ENCODE measurements at places on chromosomes 1 and 21.

GRCh38 chr1:205991237-205991636 is 12.0 kb downstream of the RAB7B start:
- no peak for DNase-seq

GRCh38 chr1:223417444-223417843 is 24.2 kb downstream of the CCDC185 start:
- no peak for DNase-seq

DNA sequence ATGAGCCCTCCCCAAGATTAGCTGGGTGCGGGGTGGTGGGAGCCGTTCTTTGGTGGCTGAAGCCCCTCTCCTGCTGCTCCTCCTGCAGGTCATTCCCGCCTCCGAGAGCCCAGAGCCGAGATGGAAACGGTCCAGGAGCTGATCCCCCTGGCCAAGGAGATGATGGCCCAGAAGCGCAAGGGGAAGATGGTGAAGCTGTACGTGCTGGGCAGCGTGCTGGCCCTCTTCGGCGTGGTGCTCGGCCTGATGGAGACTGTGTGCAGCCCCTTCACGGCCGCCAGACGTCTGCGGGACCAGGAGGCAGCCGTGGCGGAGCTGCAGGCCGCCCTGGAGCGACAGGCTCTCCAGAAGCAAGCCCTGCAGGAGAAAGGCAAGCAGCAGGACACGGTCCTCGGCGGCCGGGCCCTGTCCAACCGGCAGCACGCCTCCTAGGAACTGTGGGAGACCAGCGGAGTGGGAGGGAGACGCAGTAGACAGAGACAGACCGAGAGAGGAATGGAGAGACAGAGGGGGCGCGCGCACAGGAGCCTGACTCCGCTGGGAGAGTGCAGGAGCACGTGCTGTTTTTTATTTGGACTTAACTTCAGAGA is 448 bp downstream of the G0S2 start:
- DNase-seq: no peak

DNA sequence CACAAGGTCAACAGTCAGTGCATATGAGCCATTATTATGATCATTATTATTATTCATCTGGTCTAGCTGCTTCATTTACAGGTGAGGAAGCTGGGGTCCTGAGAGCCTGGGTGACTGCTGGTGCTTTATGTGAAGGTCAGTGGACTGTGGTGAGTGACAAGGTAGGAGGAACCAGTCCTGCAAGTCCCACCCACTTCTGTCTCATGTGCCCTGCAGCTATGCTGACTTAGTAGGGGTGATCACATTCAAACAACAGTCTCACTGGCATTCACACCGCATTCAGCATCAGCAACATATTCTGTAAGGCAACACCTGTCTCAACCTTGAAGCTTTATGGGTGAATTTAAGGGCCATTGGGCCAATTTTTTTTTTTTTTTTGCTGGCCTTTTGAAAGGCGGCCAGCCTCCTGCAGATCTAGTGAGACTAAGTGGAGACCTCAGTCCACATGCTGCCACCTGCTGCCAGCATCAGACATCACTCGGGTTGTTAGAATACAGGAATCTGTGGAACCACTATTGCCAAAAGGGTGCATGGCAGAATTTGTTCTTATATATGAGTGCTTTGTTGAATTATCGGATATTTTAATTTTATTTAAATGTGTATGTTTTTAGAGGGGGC is 59.9 kb upstream of the CACNA1E start:
- DNase-seq: peak; percentile 6

DNA sequence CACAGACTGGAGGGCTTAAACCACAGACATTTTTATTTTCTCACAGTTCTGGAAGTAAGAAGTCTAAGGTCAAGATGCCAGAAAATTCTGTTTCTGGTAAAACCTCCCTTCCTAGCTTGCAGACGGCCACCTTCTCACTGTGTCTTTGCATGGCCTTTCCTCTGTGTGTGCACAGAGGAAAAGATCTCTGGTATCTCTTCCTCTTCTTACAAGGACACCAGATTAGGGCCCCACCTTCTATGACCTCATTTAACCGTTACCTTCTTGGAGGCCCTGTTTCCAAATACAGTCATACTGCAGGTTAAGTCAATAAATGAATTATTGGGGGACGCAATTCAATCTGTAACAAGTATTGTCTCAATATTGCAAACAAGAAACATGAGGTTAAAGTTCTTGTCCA is 63.0 kb upstream of the PRDX6 start:
- DNase-seq: no peak

GRCh38 chr21:22319435-22319834 is 1321.2 kb downstream of the NCAM2 start:
- no peak for DNase-seq

DNA sequence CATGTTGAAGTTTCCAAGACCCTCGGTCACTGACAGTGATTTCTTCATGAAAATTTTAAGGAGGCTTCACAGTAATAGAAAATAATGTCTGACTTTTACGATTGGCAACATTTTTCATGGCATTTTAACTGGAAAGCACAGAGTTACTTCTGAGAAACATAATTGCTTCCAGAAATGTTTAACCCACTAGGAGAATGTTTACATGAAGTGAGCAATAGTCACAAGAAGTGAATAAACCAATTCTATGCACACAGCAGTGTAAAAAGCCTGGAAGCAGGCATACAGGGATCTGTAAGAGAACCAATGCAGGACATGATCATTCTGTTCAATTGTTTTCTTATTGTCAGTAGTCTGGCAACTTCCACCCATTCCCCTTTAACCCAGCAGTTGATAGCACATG is 316.2 kb upstream of the CXADR start:
- no peak for DNase-seq

GRCh38 chr1:232459087-232459486 is 170.8 kb downstream of the SIPA1L2 start:
- DNase-seq: no peak

GRCh38 chr1:211559222-211560010 is 19.5 kb downstream of the SLC30A1 start:
- no peak for DNase-seq

DNA sequence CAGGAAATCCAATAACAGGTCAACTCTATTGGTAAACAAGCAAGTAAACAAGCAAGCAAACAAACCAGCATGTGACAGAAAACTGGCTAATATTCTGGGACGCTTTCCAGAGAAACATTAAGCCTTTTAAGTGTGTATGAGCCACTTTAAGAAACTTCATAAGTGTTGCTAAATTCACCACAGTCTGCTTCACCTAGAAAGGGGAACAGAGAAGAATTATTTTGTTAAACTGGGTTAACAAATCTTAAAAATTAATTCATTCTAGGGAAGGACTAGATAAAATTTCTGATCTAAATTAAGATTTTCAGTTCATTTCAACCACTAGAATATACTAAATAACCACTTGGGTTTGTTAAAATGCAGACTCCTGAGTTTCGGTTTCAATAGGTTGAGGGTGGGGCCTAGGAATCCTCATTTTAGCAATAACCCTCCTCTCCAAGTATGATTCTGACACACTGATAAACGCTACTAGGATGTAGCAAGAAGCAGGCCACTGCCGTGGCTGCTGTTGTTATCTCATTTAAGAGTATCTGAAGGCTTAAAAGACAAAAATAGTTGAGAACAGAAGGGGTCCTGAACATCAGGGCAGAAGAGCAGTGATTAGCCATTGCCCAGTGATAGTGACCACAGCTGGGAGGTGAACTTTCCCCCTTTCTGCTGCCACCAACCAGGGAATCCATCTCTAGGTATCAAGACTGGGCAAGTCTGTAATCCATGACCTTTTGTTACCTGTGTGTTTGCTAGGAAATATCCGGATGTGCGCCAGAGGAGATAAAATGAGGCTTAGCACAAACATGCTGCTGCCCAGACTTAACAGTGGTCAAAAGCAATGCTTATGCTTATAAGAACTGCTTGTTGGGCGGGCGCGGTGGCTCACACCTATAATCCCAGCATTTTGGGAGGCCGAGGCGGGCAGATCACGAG is 11.2 kb downstream of the CREG1 start:
- no peak for DNase-seq

DNA sequence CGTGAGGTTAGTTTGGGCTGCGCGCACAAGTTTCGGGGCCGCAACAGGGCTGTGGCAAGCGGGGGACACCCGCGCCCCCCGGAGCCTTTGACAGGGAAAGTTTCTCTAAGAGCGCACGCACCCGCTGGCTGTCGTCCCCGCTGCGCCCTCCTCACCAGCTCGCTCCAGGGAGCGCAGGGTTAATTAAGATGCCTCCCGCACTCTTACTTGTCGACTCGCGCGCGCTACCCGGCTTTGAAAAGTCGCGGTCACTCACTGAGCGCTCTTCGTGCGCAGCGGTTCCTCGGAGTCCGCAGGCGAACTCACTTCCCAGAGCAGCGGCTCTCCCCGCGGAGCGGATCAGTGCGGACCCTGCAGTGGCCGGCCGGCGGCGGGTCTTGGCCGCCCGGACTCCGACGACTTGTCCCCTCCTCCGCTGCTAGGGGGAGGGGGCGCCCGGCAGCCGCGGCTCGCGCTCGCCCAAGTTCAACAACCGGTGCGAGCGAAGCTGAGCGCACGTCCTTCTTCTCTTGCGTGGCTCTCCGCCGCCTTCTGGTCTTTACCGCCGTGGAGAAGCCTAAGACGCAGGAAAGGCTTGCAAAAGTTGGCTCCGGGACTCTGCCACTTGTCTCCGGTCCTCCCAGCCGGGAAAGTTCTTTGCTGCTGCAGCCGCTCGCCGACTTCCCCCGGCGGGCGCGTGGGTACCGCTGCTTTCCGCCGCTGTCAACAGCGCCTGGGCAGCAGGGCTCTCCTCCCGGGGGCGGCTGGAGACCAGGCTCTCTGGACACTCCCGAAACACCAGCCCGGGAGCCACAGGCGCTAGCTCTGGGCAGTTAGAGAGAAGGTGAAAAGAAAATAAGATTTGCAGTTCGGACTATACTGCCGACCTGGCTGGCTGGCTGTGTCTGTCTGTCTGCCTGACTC is 506 bp downstream of the JUN start:
- DNase-seq: no peak

DNA sequence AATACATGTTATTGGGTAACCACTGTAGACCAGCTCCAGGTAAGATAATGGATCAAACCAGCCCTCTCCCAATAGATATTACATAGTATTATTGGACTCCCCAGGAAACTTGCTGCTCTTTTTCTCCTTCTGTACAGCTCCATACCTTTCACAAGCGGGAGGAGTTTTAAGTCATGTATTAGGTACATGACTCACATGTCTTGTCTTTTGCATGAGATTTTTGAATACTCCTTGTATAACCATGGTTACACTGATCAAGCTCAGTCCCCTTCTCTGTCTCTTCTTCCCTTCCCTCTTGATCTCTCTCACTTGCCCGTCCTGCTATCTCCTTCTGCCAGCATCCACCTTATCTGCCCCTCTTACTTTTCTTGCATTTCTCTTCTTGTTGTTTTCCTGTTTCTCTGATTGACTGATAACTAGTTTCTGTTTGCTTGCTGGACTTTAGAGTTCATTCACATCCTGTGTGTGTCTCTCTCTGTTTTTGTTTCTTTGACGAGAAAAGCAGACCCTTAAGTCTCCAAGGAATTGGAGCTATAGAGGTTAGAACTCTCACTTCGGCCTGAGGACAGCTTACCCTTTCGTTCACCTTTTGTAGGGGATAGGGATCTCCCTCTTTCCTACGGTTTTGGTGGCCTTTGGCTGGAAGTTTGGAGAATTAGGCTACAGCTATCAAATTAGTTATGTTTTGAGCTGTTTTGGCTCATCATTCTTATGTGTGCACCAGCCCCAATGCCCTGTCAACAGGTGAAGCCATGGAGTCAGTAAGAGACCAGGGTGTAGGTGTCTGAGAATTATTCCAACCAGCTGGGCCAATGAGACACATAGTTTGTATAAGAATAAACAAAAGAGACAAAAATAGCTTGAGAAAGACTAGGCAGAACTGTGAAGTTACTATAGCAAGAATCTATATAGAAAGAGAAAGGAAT is 49.0 kb upstream of the ASB17 start:
- no peak for DNase-seq

- DNase-seq: no peak
These were observed 30.1 kb upstream of the CHAF1B start for GRCh38 chr21:36354918-36355680.

DNA sequence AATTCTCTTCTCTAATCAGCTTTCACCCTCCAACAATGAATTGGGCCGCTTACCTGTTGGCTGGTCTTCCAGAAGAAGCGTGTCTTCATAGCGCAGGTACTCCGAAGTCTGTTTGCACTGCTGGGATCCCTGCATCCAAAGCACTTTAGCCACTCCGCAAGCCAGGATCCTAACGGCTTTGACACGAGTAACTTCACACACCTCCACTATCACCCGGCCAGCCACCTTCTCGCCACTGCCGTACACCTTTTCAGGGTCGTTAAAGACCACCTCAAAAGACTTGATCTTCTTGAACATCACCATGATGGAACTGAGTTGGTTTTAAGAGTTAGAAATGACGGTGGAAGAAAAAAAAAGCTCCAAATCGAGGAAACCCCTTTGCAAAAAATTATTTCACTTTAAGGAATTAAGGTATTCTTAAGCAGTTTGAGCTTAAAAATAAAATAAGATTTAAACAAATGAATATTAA is 381 bp downstream of the TXNIP start:
- DNase-seq: no peak

DNA sequence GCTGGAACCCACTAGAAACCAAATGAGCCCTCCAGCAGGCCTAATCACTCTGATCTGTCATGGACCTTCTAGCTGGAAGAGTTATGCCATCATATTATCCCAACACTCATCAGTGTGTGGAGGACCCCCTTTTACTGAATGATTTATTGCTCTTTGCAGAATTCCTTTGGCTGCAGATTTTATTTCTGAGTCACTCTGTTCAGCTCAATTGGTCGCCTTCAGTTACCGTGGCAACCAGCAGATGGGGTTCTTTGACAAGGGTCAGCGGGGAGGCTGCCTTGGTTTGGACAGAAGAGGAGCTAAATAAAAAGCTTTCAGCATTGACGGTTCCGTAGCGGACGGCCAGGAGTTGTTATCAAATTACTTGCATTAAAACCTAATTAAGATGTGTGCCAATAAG is 220.1 kb downstream of the SDCCAG8 start:
- no peak for DNase-seq

- DNase-seq: no peak
These were observed 405 bp upstream of the GADD45A start for GRCh38 chr1:67684526-67685066.

DNA sequence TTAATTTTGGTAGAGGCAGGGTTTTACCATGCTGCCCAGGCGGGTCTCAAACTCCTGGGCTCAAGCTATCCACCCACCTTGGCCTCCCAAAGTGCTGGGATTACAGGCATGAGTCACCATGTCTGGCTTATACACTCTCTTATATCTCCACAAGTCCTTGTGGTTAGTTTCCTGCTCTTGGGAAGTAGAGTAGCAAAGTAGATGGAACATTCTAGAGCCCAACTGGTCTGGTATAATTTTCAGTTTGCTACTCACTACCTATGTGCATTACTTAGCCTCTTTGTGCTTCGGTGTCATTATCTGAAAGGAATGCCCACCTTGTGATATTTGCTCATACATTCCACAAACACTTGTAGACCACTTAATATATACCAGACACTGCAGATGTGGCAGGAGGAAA is 96.6 kb upstream of the IPO9 start:
- DNase-seq: no peak

- no peak for DNase-seq
These were observed 8.7 kb downstream of the CTXND2 start for GRCh38 chr1:150895618-150896017.

DNA sequence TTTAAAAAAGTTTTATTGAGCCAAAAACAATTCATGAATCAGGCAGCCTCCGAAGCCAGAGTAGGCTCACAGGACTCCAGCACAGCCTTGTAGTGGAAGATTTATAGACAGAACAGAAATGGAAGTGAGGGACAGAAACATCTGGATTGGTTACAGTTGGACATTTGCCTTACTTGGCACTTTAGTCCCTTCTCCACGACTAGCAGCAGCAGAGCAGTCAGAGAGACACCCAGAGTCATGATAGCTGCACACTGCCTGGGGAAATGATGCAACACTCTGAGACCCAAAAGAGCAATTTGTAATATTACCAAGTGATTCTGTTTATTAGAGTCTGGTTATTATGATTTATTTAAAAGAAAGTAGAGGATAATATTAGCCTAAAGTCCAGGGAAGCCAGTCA is 72.2 kb upstream of the KRTAP11-1 start:
- DNase-seq: no peak
